ENCODE measurements at places on chromosomes 3 and 15.

- no peak for DNase-seq
Observed at GRCh38 chr15:91526424-91526823, 327.1 kb upstream of the SLCO3A1 start.

DNA sequence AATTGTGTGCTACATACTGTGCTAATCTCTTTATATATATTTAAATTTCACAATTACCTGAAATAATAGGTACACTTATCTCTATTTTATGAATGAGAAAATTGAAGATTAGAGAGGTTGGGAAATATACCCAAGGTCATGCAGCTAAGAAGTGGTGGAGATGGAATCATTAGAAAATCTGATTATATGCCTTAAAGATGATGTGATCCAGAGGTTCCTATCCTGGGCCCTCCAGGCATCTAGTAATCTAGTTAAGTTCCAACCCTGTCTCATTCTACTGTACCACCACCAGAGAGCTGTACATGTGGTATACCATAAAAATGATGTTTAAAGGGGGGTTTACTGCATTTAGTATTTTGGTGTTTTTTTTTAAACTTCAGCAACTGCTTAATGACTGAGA is 40.7 kb downstream of the SYN2 start:
- DNase-seq = no peak

- DNase-seq = no peak
Observed at GRCh38 chr3:173841334-173841733, 443.8 kb downstream of the NLGN1 start.

DNA sequence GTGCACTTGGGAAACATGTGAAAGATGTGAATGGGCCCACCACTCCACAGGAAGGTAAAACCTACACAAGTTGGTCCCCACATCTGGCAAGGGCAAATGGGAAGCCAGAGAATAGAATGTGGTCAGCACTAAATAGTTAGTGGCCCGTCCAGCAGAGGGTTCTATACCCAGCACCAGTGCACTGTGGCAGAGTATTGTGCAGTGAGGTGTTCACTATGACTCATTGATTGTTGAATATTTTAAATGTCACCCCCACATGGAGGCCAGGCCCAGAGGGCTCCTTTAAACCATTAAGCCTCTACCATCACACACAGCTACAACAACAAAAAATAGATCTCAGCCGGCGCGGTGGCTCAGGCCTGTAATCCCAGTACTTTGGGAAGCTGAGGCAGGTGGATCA is 11.7 kb downstream of the FRMD5 start:
- no peak for DNase-seq

- DNase-seq = no peak
Observed at GRCh38 chr3:156341332-156341731, 213.6 kb downstream of the SSR3 start.

DNA sequence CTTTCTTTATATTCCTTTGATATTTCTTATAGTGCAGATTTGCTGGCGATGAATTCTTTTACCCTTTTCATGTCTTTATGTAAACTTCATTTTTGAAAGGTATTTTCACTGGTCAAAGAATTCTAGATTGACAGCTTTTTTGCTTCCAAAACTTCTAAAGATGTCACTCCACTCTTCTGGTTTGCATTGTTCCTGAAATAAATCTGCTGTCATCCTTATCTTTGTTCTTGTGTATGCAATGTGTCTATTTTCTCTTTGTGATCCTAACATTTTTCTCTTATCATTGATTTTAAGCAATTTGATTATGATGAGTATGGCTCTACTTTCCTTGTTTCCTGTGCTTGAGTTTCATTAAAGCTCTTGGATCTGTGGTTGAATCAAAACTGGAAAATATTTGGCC is 103.4 kb downstream of the GLDN start:
- DNase-seq = no peak

DNA sequence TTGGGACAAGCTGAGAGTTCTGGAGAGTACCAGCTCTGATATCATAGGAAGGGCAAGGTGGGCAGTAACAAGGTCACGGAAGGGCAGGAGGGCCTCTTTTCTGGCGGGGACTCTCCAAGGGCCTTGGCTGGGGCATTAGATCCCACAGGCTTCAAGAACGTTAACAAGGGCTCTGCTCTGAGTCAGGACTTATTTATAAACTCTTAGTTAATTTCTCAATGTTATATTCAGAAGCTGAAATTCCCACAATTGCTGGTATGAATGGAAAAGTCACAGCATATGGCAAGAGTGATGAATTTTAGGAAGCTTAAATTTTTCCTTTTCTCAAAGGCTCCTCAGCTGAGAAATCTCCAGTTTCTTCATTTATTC is 320.2 kb upstream of the TBC1D5 start:
- DNase-seq = no peak

- no peak for DNase-seq
Observed at GRCh38 chr3:126481808-126482502, 6.3 kb upstream of the ZXDC start.

DNA sequence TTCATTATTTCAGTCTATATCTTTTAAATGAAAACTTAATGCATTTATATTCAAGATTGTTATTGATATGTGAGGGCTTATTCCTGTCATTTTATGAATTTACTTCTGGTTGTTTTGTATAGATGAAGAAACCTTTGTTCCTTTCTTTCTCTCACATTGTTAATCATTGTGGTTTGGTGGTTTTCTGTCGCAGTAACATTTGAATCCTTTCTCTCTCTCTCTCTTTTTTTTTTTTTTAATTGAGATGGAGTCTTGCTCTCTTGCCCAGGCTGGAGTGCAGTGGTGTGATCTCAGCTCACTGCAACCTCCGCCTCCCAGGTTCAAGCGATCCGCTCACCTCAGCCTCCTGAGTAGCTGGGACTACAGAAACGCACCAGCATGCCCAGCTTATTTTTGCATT is 22.1 kb downstream of the AGBL1 start:
- DNase-seq = no peak
